GM23338 (cell line): ENCODE measurements at places on chromosomes 1 and 21. TPM values are rescaled to one million over a fixed set of nuclear protein-coding genes. Genes with fewer than 3 reads are reported as not detected.
A peak's percentile ranks its signal among the peaks of the same experiment; 100 is the strongest.

DNA sequence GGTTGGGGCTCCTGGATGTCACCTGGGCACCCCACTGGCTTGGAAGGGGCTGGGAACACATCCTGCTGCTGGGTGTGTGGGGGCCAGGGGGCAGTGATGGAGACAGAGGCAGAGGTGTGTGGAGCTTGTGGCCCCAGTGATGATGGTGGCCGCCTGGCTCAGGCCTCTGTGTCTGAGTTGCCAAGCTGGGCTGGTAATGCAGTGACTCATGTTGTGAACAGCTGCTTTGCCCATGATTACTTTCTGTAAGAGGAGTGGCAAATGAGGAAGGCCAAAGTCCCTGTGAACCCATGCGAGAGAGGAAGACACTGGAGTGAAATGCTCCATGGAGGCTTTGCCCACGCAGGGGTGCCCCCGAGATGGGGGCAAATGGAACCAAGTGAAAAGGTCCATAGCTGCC is 86.8 kb downstream of the KCNJ6 start:
- DNase-seq: no peak

DNA sequence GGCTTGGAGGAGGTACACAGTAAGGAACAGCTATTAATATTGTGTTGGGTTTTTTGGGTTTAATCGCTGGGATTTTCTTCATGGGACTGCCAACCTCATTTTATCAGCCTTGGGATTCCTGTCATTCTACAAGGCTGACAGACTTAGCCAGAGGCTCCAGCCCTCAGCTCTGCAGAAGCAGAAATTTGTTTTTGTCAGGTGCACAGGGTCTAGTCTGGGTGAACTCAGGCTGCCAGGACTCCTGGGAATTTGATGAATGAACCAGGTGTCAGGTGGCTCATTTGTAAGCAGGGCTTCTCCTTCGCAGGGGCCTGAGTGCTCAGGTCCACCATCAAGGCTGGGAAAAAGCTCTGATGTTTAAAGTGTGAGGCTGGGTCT is 11.5 kb upstream of the ZNF362 start:
- no peak for DNase-seq

- no peak for DNase-seq
Measured at GRCh38 chr1:154624746-154625643, 17.0 kb upstream of the ADAR start.

- no peak for DNase-seq
Measured at GRCh38 chr1:156393095-156393494, 24.1 kb downstream of the RHBG start.

GRCh38 chr1:151621351-151621750 is 9.5 kb downstream of the SNX27 start:
- no peak for DNase-seq

Gene LINGO4
- polyA plus RNA-seq: not detected in 2 replicates

DNA sequence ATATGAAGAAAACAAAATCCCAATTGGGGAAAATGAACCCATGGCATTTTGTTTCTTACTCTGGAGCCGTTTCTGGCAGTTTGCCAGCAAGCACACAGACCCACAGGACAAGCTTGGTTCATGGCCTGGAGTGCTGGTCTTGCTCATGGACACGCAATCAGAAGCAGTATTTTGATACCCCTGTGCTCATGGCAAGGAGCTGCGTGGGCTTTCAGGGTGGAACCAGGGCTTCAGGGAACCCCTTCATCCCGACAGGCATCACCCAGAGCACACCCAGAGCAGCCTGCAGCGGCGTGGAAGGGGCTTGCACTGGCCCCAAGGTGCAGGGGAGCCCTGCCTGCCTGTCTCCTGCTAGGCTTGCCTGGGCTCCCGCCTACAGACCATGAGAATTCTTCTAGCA is 45.4 kb upstream of the PCBP3 start:
- no peak for DNase-seq

Gene KLHL12
- polyA plus RNA-seq: 14.6 and 15.5 TPM in 2 replicates

DNA sequence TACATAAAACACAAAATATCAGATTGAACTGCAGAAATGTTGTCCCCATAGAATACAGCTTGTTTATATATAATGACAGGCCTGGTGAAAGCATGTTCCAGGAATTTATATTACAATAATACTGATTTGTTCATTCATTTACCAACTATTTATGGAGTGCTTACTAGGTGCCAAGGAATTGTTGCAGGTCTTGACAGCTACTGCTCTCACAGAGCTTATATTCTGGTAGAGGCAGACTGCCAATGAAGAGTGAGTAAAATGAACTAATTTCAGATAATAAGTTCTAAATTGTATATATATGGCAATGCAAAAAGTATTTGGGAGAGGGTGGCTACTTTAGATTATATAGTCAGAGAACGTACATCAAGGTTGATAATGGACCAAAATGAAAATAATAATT is 152.0 kb downstream of the COQ8A start:
- DNase-seq: no peak

GRCh38 chr21:44058981-44059380 is 46.9 kb downstream of the TRAPPC10 start:
- DNase-seq: no peak

DNA sequence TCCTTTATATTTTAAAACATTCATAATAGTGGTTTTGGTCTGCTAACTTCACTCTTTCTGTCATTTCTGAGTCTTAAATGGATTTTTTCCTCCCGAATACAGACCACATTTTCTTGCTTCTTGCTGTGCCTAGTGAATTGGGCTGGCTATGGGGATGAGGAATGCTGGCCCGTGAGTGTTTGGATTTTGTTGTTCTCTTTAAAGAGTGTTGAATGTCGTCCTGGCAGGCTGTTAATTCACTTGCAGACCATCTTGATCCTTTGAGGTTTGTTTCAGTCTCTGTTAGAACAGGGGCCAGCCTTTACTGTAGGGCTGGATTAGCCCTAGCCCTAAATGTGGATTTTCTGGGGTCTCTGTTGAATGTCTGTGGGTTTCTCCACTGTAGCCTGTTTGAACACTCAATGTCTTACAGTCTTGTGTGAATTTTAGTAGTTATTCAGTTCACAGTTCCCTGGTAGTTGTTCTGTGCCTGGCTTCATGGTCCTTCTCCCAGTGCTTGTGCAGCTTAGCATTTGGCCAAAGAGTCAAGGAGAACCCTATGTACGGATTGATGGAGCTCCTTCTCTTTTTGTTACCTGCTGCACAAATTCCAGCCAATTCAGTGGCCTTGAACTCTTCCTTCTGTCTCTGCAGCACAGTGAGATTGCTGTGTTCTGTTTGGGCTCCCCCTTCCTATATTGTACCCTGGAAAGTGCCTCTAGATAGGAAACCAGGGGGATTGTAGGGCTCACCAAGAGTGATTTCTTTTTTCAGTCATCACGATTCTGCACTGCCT is 95.7 kb downstream of the DYRK1A start:
- DNase-seq: peak; percentile 48

DNA sequence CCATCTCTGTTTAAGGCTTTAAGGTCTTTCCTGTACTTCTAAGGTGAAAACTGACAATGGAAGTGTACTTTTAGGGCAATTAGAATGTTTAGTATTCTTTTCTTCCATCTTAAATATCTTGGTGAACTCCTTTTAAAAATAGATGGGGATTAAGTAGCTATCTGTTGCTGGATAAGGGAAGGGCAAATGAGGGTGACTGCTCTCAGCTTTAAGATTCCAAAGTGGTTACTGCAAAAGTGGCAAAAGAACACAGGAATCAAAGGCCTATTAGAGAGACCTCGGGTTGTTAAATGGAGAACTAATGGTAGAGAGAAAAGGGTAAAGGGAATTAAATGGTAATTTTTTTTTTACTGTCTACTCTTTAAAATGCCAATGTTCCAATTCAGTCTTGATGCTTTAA is 774.1 kb upstream of the B3GALT2 start:
- DNase-seq: no peak

DNA sequence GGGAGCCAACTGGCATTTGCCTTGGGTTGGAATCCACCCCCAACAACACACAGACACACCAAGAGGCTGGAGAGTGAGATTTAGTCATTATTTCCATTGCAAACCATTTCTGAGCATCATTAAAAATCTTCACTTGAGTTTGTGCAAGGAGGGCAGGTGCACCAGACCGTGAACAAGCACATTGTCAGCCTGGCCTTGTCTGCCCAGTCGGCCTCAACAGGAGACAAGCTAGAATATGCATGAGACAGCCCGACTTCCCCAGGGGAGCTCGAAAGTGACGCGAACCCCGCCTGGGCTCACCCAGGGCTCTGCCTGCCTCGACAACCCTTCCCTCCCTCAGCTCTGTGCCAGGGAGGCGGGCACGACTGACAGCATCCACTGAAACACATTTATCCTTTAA is 15.4 kb upstream of the GUCA2B start:
- no peak for DNase-seq

GRCh38 chr1:206658264-206658980 is 23.1 kb downstream of the DYRK3 start:
- peak; percentile 88 for DNase-seq

Gene MCOLN2
- 2.2 and 2.7 TPM in 2 replicates for polyA plus RNA-seq

Gene GNAI3
- polyA plus RNA-seq: 4.0 and 4.5 TPM in 2 replicates

Gene HPCAL4
- 0.08 and 0.12 TPM in 2 replicates for polyA plus RNA-seq

- DNase-seq: no peak
Measured at GRCh38 chr21:38306433-38307141, 49.8 kb downstream of the KCNJ15 start.

Gene DCDC2B
- 0.21 and 0.42 TPM in 2 replicates for polyA plus RNA-seq

DNA sequence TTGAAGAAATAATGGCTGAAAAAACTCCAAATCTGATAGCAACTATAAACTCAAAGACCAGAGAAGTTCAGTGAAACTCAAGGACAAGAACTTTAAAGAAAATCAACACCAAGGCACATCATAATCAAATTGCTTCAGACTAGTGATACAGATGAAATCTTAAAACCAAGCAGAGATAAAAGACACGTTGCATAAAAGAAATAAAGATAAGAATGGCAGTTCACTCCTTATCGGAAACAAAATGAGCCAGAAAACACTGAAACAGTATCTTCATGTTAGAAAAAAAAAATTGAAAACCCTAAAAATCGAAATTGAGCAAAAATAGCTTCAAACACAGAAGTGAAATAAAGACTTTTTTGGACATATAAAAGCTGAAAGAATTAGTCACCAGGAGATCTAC is 4.6 kb upstream of the RAB4A start:
- no peak for DNase-seq

- no peak for DNase-seq
Measured at GRCh38 chr1:25795946-25796810, 3.8 kb upstream of the SELENON start.

Gene G0S2
- 6.0 and 8.2 TPM in 2 replicates for polyA plus RNA-seq

- DNase-seq: peak; percentile 26
Measured at GRCh38 chr1:56627636-56628039, 17.5 kb upstream of the PRKAA2 start.

GRCh38 chr1:39892601-39893595 is 8.8 kb downstream of the MYCL start:
- peak; percentile 91 for DNase-seq

Gene LYPLA2
- 100 and 102 TPM in 2 replicates for polyA plus RNA-seq

GRCh38 chr1:151960780-151961513 is 32.7 kb downstream of the S100A10 start:
- DNase-seq: no peak

Gene INSRR
- not detected in 2 replicates for polyA plus RNA-seq

DNA sequence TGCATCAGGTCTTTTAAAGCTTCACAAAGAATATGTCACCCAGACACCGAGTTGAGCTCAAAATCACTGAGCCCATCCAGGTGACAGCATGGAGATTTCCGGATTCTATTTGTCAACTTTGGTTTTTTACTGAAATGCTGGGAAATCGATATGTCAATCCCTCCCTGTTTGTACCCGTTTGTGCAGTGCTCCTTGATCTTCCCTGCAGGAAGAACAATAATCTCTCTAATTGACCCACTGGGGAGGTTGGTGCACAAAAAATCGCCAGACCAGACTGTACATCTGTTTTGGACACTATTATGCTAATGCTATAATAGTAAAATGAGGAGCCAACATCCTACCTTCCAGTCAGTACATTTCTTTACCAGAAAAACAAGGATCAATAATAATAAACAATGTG is 1.8 kb downstream of the BARHL2 start:
- DNase-seq: no peak

DNA sequence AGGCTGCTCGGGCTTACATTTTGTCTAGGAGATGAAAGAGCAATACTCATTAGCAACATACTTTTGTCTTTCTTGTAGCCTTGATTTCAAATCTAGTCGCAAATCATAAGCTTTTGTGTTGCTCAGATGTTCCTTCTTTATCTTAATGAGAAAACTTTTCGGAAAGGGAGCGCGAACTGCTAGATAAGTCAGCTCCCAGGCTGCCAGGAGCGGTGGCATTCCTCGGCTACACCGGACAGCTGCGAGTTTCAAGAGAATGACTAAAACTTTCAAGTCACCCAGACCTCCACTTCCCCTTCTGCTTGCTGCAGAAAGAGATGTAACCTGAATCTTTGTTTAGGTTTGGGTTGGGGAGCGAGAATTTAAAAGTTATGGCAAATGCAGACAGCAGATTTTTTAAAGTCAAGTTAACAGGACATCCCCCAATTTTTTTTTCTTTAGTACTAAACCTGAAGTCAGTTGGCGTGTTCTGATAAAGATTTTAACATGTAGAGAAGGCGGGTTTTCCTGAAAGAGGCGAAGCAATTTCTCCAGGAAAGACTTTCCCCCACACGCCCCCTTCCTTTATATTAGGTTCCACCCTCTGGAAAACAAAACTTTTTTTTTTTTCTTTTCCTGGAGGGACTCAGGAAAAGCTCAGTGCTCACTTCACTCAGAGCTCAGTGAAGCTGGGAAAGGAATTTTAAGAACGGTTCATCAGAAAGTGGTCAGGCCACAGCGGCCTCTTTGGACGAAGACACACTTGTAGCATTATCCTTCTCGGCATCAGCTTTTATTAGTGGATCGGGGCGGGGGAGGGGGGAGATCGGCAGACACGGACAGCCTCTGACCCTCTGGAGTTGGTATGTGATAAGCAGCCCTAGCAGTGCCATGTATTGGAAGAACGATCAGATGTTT is at the start of gene LHX8:
LHX8 (plus strand) TSS at position 639 of the 897 bp plus-strand sequence. CDS start 2,227 bp downstream, outside the sequence.
- DNase-seq: peak; percentile 78

- no peak for DNase-seq
Measured at GRCh38 chr1:33462405-33463164, 9.9 kb upstream of the ZSCAN20 start.

- no peak for DNase-seq
Measured at GRCh38 chr1:98839840-98840239, 164.8 kb downstream of the PLPPR5 start.

GRCh38 chr1:197633447-197634078 is 141.7 kb downstream of the DENND1B start:
- peak; percentile 44 for DNase-seq

- no peak for DNase-seq
Measured at GRCh38 chr1:202355944-202356553, 7.5 kb downstream of the PPP1R12B start.

GRCh38 chr1:109757936-109758786 is 5.6 kb downstream of the EPS8L3 start:
- DNase-seq: no peak

DNA sequence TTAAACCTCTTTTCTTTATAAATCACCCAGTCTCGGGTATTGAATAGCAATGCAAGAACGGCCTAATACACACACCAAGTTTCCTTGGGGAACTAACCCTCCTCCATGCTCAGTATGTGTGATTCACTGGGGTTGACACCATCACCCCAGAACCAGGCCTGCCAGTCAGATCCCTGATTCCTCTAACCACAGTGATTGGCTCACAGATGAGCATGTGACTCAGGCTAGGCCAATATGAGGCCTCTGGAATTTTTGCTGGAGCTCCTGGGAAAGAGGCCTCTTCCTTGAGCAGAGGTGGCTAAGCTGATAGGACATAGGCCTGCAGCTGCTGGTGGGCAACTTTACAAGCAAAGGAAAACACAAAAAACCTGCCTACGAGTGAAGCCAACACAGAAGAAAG is 74.7 kb upstream of the ZBTB40 start:
- DNase-seq: no peak

GRCh38 chr1:67941746-67942145 is 108.5 kb upstream of the GNG12 start:
- no peak for DNase-seq

- no peak for DNase-seq
Measured at GRCh38 chr1:180053594-180054567, 99.3 kb downstream of the CEP350 start.
